Right atrium auricular region (tissue), 2 donors: ENCODE measurements at places on chromosomes 7 and 10. TPM values are rescaled to one million over a fixed set of nuclear protein-coding genes. Genes with fewer than 3 reads are reported as not detected.

Gene KCP
- total RNA-seq: not detected

Gene CCDC172
- not detected for total RNA-seq

Gene WAPL
- total RNA-seq: 19.5 TPM

DNA sequence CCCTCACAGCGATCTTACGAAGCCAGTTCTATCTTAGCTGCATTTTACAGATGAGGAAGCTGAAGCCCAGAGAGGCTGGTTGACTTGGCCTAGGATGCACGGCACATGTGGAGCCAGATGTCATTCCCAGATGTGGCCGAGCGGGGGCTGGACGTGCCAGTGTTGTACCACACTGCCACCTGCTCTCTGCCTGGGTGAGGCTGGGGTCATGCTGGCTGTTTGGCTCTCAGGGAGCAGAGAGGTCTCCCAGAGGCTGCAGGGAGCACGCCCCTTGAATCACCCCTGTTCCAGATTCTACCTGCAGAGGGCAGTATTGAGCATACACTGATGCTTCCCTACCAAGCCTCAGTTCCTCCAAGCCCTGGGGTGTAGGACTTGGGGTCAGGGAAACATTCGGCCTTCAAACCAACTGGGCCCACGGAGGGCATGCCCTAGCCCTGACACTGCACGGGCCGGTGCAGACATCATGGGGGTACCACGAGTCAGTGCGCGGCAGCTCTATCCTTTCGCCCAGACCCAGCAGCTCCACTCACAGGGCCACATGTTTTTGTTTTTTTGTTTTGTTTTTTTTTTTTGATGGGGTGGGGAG, 3.8 kb upstream of the GTF2IRD1 start:
- DNase-seq: no peak

DNA sequence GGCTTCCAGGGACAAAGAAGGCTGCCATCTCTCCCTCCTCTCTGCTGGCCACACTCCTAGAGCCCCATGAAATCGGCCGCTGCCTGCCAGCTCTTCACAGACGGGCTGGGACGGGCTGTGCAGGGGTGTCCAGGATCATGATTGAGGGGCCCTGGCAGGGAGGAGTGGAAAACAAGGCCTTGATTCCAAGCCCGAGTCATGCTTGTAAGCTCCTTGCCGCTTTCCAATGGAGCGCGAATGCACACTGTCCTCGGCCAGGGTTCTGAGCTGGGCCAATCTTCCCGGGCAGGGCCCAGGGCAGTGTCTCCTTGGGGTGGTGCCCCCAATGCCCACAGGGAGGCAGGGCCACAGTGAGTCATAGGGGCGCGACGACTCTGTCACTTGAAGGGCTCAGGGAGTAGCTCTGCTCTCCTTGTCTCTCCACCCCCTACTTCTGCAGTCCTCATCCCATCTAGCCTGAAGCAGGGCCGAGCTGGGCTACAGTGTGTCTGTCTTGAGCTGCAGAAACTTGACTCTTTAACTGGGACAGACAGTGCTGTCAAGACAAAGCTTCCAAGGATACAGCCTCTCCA, 186.2 kb upstream of the SVIL start:
- DNase-seq: peak; percentile 61

- no peak for DNase-seq
Measured at GRCh38 chr10:77801474-77802161, 124.9 kb downstream of the DLG5 start.
